ENCODE measurements at places on chromosomes 1 and 21.

- DNase-seq, result no peak
- no peak overlapping the region for H3K4me3 ChIP-seq
- H3K27me3 ChIP-seq, result no peaks in the 10 kb centered on the region
- no peak overlapping the region for H3K27ac ChIP-seq
- peaks cover 5% of the 10 kb centered on the region for H3K36me3 ChIP-seq
- peaks cover 7% of the 10 kb centered on the region for H3K4me1 ChIP-seq
Observed at GRCh38 chr1:22101199-22101598, 41.7 kb downstream of the WNT4 start.

DNA sequence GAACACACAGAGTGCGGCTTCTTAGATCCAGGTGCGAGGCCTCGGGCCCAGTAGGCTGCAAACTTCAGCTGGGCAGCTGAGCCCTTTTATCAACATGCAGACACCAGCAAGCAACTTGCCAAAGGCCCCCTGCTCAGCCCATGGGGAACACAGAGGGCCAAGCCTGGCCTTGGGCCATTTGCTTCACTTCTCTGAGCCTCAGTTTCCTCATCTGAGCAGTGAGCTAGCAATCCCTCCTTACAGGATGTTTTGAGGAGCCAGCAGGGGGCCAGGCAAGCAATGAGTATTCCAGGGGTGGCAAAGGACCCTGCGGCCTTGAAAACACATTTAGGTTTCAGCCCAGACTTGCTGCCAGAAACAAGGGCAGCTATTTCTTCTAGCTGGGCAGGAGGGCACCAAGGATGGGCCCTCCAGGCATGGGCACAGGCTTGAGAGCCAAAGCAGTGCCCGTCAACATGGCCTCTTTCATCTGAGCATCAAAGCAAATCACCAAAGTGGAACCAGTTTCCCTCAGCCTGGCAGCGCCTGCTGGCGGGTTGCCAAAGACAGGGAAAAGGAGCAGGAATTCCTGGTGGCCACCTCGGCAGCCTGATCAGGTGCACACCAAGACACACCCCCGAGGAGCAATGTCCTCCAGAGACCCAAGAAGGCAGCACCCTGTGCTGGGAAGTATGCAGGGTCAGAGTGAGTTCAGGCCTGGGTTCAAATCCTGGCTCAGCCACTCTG, 1.4 kb downstream of the MATN1 start:
- H3K36me3 ChIP-seq, result no peaks in the 10 kb centered on the region
- peaks cover 15% of the 10 kb centered on the region for H3K4me1 ChIP-seq
- H3K27ac ChIP-seq, result no peak overlapping the region
- no peak for DNase-seq
- H3K4me3 ChIP-seq, result no peak overlapping the region
- no peaks in the 10 kb centered on the region for H3K27me3 ChIP-seq

DNA sequence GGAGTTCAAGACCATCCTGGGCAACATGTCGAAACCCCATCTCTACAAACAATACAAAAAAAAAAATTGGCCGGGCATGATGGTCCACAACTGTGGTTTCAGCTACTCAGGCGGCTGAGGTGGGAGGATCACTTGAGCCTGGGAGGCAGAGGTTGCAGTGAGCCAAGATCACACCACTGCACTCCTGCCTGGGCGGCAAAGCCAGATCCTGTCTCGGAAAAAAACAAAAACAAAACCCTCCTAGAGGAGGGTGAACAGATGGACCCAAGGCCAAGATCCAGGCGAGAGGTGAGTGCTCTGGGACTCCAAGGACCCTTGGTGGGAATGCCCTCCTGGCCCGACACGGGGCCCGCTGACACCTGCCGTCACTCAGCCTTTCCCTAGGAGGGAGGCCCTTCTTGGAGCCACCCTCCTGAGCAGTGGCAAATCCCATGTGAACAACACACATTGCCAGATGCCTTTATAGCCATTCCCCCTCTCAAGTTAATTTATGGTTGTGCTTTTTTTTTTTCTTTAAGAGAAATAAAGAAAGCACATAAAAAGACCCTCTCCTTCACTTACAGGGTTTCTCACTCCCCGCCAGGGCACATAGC, 380 bp downstream of the TFF2 start:
- no peaks in the 10 kb centered on the region for H3K27me3 ChIP-seq
- no peak for DNase-seq
- no peak overlapping the region for H3K4me3 ChIP-seq
- peak overlapping the region; percentile 18 for H3K27ac ChIP-seq
- no peaks in the 10 kb centered on the region for H3K4me1 ChIP-seq
- H3K36me3 ChIP-seq, result no peaks in the 10 kb centered on the region

DNA sequence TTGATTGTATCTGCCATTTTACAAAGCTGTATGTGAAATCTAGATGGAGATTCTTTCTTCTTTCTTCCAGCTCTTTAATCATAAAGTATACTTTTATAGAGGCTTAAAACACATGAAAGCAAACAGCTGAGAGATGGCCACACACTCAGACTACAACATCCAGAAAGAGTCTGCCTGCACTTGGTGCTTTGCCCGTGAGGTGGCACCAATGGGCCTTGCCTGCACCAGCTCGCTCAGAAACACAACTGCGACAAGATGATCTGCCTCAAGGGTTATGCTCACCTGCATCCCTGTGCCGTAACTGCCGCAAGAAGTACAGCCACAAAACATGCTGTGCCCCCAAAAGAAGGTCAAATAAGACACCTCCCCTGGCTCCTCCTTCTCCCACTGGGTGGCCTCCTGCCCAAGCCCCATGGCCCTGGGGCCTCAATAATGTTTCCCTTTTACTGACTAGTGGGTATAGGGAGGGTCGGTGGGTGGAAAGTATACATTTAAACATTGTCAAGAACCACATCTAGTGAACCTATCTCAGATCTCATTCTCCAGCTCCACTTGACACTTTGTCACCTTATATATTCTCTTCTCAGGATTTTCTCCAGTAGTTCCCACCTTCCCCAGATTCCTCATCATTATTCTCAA, 66.7 kb upstream of the ANGPTL3 start:
- H3K27me3 ChIP-seq, result no peaks in the 10 kb centered on the region
- DNase-seq, result peak; percentile 72
- no peak overlapping the region for H3K27ac ChIP-seq
- no peaks in the 10 kb centered on the region for H3K36me3 ChIP-seq
- no peaks in the 10 kb centered on the region for H3K4me1 ChIP-seq
